ENCODE measurements at places on chromosomes 3 and 15.

DNA sequence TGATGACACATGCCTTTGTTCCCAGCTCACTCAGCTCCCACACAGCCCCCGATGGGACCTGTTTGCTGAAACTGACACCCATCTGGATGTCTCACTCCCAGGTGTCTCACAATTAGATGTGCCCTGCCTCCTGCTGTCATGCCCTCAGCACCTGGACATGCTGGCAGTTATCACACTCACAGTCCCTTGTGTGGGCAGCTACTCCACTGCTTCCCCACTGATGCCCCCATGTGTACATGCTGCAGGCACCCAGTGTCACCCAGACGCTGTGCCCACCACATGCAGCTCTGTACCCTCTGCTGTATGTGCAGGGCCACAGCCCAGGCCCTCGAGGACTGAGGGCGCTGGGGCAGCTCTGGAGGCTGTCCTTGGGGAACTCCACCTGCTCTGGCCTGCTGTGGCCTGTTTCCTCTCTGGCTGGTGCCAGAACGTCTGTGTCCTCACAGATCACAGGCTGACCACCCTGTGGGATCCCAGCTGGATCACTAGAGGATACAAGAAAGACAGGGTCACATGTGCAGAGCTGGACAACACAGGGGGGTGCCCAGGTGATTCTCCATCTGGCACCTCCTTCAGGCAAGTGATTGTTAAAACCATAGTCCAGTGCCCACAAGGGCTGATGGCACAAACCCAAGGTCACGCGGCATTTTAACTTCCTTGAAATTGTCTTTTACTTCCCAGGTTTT, 14.0 kb downstream of the C3orf22 start:
- DNase-seq = no peak

- DNase-seq = peak; percentile 55
Measured at GRCh38 chr15:58962662-58963565, 24.5 kb upstream of the RNF111 start.

DNA sequence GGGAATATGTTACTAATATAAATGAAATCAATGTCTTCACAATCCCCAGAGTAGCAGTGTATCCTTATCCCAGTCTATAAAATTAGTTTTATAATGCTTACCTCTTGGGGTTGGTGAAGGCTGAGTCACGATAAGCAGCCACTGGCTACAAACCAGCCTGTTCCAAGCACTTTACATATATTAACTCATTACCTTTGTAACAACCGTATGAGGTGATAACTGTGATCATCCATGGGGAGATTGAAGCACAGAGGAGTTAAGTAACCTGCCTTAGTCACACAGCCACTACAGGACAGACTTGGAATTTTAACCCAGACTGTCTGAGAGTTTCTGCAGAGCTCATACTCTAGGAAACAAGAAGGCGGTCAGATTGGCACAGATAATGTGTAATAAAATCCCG, 43.3 kb upstream of the MITF start:
- no peak for DNase-seq

DNA sequence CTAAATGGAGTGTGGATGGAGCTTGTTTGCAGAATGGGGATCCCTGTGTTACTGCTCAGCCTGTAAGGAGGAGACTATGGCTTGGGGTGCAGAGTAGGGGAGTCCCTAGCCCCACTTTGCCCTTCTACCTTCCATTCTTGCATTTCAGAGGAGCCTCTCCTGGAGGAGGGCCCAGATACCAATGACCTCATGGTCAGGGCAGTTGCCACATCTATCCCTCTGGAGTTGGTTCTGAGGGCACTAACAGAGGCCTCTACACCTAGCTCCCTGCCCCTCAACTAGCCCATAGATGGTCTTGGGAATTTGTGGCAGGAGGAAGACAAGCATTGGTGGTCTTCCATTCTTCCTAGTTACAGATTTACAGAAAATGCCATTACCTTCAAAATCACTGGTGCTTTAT, 6.1 kb downstream of the SKOR1 start:
- DNase-seq = no peak

GRCh38 chr3:59766200-59766872, 716.5 kb upstream of the CFAP20DC start:
- DNase-seq = peak; percentile 75

GRCh38 chr15:96340598-96341512, 10.4 kb downstream of the NR2F2 start:
- DNase-seq = peak; percentile 72

DNA sequence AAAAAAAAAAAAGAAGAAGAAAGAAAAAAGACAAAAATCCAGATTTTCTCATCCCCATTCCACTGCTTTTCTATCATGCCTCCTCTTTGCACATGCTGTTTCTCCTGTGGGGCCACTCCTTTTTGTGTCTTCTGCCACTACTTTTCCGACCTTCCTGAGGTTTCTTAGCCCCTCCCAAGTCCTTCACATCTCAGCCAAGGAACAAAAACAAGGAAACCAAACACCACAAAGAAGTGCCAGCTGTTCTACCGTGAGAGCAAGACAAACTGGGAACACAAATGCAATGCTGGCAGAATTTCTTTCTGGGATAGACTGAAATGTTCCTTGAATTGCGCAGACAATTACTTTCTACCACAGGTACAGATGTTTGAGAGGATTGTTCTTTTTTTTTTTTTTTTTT, 83.2 kb downstream of the MB21D2 start:
- peak; percentile 27 for DNase-seq

DNA sequence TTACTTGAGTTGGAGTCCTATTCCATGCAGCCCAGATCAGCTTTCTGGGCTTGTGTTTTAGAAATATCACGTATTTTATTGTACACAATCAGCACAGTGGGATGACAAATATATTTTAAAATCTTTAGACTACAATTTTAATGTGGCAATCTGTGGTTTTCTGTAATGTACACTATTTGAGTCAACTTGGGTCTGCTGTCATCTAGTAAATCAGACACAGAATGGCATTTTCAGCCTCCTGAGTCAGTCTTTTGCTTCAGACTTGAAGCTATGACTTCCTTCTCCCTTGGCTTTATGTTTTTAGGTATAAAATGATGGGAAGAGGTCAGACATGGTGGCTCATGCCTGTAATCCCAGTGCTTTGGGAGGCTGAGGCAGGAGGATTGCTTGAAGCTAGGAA, 232.1 kb downstream of the NECTIN3 start:
- DNase-seq = peak; percentile 50

GRCh38 chr15:73585871-73586654, 47.1 kb downstream of the NPTN start:
- DNase-seq = no peak

DNA sequence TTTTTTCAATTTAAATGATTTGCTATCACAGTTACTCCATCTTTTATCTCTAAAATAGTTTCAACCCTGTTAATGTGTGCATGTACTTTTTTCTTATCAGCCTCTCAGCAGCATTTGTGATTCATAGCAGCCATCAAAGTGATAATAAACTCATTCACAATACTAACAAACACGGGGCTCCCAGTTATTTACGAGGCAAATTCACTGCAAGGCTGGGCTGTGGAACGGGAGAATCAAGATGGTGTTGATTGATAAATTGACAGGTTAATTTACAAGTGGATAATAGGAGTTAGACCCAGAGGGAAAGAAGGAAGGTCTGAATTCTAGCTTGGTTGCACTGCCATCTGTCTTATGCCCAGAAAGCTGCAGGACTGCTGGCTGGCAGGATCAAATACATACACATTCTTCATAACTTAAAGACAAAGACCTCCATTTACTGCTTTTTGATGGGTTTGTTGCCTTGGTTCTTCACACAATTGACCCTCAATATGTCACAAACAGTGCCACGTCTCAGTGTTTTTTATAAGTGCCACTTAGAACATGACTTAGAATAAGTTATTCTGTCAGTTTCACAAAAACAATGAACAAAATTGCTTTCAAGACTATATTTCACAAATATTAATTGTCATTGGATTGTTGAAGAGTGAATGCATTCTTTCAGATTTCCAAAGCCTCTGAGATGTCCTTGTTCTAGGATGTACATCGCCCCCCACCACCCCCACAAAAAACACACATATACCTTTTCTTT, 562.8 kb downstream of the NR2F2 start:
- DNase-seq = no peak

DNA sequence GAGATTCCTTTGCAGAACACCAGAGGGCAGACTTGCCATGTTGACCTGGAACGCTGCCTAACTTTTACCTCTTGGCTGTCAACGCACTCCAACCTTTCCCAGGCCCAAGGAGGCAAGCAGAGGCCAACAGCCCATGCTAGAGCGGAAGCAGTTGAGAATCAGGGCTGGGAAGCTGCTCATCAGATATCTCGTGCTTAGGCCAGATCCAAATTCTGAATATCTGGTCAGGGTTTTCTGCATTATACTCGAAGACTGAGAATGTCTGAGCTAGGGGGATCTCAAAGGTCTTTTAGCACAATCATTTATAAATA, 2.5 kb downstream of the XIRP1 start:
- DNase-seq = peak; percentile 60

GRCh38 chr15:69725957-69726356, 273.3 kb downstream of the RPLP1 start:
- DNase-seq = no peak

- no peak for DNase-seq
Measured at GRCh38 chr3:32154205-32154579, 47.8 kb downstream of the GPD1L start.

DNA sequence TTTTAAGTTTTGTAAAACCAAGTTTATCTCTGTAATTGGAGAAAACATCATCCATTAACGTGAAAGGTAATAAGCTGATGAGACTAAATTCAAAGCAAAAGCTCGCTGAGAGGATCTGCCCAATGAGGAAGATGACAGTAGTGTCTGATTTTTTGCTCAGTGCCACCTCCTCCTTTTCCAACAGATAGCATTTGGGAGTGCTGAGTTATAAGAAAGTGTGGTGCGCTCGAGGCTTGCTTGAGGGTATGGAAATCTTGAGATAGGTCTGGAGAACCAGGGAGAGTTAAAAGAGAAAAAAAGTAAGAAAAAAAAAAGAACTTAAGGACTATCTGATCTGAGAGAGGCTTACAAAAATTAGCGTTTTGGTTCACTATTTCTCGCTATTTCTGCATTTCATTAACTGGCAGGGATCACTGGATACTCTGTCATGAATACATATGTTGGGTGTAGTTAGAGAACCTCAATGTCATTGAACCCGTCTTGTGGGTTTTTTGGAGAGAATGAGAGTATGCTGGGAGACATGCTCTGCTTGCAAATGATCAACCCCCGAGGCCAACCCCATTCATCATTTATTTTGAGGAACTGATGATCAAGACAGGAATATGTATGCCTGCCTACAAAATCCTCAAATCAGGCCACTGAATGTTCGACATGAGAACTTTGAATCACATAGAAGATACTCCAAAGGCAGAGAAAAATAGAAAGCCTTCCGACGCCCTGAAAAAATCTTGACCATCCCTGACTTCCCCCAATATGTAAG, 973 bp upstream of the USP13 start:
- no peak for DNase-seq

GRCh38 chr3:188571531-188572095, 417.7 kb downstream of the LPP start:
- DNase-seq = no peak

DNA sequence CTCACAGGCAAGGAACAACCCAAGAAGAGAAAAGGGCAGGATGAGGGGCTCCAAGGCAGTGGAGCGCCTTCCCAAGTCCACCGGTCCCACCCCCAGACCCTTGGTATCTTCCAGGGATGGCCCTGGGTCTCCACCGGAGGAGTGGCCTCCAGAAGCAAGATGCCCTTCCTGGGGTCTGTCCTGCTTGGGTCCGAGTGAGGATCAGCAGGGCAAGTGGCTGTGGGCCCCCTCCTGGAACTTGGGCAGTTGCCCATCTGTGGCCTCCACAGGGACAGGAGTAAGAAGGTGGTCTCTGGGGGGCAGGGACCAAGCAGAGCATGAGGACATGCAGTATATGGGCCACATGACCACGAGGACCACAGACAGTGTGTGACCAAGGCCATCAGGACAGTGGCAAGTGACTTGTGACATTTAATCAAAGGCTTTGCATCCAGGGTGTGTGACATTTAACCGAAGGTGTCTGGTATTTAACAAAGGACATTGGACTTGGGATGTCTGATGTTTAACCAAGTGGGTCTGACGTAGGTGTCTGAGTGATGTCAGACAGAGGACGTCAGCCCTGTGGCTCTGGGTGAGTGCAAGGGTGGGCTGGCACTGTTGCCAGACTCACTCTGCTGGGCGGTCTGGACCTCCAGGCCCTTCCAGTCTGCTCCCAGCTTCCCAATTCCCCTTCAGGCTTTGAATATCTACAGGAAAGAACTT, 34.7 kb downstream of the SCN5A start:
- no peak for DNase-seq

- no peak for DNase-seq
Measured at GRCh38 chr3:153818338-153818737, 302.9 kb upstream of the ARHGEF26 start.

GRCh38 chr3:190346541-190346940, 24.3 kb upstream of the CLDN1 start:
- peak; percentile 16 for DNase-seq

DNA sequence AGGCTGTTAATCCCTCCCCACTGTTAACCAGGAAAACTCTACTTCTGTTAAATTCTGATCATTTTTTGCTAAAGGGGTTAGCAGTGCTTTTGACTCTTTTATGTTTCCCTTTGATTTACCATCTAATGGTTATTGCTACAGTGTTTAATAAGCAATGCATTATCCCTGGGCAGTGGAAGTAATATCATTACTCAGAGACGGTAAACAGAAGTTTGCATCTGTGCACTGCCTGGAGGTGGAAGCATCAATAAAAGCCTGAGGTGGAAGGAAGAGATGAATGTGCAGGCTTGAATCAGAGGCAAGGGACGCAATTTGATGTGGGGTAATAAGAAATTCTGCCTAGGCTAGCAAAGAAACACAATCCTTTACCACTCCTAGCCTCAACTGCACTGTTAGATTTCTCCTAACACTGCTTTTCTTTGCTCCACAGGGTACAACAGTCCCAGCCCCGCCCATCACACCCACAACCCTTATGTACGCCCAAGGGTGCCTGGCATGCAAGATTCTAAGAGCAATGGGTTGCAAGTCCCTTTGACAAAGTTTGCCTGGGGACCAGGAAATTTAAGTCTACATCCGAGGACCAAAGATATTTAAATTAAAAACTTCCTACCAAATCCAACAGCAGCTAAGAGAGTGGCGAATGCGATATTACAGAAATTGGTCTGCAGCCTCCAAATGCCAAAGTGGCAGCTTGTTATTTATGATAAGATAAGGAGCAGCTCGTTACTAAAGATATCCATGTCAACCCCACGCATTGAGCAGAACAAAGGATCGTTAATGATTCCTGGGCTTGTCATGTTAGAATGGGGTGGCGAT, 261.4 kb downstream of the FHIT start:
- no peak for DNase-seq

- peak; percentile 55 for DNase-seq
Measured at GRCh38 chr3:138188013-138188730, 1.1 kb downstream of the ARMC8 start.

- DNase-seq = peak; percentile 42
Measured at GRCh38 chr3:184186184-184186901, at the start of gene ABCF3. ABCF3 (plus strand) TSS chr3:184186199; CDS start chr3:184186208, 9 bp downstream.

DNA sequence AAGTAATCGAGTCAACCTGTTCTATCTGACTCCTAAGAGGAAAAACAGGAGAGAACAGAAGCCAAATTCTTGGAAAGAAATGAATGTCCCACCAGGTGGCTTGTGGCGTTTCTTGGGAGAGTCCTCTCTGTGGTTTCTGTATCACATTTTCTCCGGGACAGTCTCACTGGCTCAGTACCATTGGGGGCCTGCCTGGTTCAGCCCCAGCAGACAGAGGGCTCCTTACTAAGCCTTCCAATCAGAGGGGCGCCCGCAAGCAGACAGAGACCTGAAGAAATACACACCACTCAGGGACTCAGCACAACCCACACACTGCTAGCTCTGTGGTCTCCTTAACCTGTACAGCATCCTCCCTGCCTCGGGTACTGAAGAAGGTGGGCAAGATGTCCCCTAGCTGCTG, 302.1 kb downstream of the TLE3 start:
- DNase-seq = no peak

All from fibroblast of skin of back (primary cell).